ENCODE measurements at places on chromosomes 16 and 17. TPM values are rescaled to one million over a fixed set of nuclear protein-coding genes. Genes with fewer than 3 reads are reported as not detected.

GRCh38 chr17:30236766-30237165 lies 1.3 kb upstream of the SLC6A4 start:
- peaks cover 29% of the 10 kb centered on the region for H3K4me1 ChIP-seq
- H3K4me3 ChIP-seq = no peak overlapping the region
- H3K27ac ChIP-seq = no peak overlapping the region
- no peaks in the 10 kb centered on the region for H3K27me3 ChIP-seq
- DNase-seq = no peak

- no peaks in the 10 kb centered on the region for H3K27me3 ChIP-seq
- DNase-seq = no peak
- peaks cover 2% of the 10 kb centered on the region for H3K36me3 ChIP-seq
- H3K27ac ChIP-seq = no peak overlapping the region
- H3K4me3 ChIP-seq = no peak overlapping the region
These were observed 6.9 kb downstream of the DEXI start for GRCh38 chr16:10935226-10935915.

DNA sequence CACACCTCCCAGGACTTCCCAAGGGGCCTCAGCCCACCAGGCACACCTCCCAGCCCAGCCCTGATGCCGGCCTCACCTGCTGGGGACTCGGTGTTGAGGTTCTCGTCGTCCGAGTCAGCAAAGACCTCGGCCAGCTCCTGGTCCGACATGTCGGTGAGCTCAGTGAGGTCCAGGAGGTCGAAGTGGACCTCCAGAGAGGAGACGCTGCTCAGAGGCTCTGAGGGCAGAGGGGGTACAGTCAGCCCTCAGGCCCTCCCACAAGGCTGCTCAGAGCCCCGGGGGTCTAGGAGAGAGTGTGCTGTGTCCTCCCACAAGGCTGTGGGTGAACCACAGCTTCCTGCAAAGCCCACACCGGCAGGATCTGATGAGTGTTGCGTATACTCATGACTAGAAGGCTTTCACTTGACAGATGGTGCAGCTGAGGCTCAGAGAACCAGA lies 10.5 kb downstream of the DBNDD1 start:
- H3K27ac ChIP-seq = no peak overlapping the region
- DNase-seq = no peak
- no peaks in the 10 kb centered on the region for H3K36me3 ChIP-seq
- no peaks in the 10 kb centered on the region for H3K27me3 ChIP-seq
- peaks cover 9% of the 10 kb centered on the region for H3K4me1 ChIP-seq

MGAT5B gene
- total RNA-seq = not detected

DNA sequence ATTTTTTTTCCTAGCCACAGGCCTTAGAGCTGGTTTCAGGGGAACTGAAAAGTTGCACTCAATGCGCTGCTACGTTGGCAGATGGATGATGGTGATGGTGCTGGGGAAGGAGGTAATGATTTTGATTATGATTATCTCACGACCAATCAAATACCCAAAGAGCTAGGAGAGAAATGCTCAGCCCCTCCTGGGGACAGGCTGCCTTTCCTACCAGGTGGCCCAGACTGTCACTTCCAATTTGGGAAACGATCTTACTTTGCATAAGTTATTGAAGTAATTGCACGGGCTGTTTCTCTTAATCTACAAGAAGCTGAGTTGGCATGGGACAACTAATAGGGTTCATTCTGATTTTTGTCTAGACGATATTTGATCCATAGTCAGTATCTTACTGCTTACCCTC lies 379.7 kb upstream of the EEF2KMT start:
- no peaks in the 10 kb centered on the region for H3K4me1 ChIP-seq
- H3K27ac ChIP-seq = no peak overlapping the region
- H3K36me3 ChIP-seq = no peaks in the 10 kb centered on the region
- no peak overlapping the region for H3K4me3 ChIP-seq
- no peaks in the 10 kb centered on the region for H3K27me3 ChIP-seq

DNA sequence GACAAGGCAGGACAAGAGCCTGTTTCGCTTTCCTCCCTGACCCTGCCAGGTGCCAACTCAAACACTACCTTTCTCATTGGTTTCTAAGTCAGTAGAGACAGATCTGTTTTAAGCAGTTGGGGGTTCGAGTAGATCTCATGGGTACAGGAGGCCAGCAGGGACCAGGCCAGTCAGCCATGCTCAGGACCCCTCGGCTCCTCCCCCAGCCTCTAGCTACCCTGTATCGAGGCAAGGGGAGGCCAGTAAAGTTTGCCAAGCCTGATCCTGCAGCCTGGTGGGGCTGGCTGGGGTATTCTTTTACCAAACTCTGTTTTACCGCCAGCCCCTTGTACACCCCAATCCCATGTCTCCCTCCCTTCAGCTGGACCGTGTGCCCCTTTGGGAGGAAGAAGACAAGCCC lies 26.6 kb downstream of the OR1D5 start:
- no peak overlapping the region for H3K27ac ChIP-seq
- no peaks in the 10 kb centered on the region for H3K4me1 ChIP-seq
- DNase-seq = no peak
- H3K36me3 ChIP-seq = no peaks in the 10 kb centered on the region
- H3K27me3 ChIP-seq = no peaks in the 10 kb centered on the region

DNA sequence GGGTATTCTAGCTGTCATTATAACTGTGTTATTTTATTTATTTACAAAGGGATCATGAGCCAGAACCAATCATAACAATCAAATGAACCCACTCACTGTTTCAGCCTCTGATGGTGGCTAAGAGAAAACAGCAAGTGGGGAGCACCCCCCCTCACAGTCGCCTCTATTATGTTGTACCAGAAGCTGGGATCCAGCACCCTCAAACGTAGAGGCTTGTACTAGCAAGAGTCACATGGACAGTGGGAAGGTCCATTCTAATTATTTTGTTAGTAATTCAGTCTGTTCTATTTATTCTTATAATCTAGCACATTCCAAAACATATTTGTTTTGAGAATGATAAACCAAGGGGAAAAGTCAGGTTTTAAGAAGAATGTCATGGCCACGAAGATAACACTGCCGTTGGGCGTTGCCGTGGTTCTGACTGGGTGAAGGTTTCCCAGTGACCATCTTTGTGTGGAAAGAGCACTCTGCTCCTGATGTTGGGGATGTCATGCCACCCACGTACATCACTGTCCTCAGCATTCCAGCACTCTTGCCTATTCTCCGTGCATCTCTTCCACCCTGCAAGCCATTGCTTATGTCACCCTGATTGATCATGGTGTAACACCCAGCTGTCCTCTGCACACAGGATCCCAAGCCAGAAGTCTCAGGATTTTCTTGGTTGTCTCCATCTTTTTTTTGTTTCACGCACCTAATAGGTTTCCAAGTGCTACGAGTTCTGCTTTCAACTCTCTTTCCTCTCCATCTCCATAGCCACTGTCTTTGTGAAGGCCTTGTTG lies 205.8 kb downstream of the PRKCA start:
- H3K27me3 ChIP-seq = no peaks in the 10 kb centered on the region
- no peak overlapping the region for H3K27ac ChIP-seq
- no peak for DNase-seq
- no peak overlapping the region for H3K4me3 ChIP-seq

- DNase-seq = no peak
- H3K27me3 ChIP-seq = no peaks in the 10 kb centered on the region
- no peaks in the 10 kb centered on the region for H3K36me3 ChIP-seq
- peak overlapping the region; percentile 89 for H3K4me3 ChIP-seq
- H3K4me1 ChIP-seq = peaks cover 27% of the 10 kb centered on the region
These were observed 1.2 kb upstream of the NFATC3 start for GRCh38 chr16:68083861-68084503.

Data from GM12878 (cell line).